CD4-positive, alpha-beta T cell treated with Interleukin-4 for 4 hours (primary cell): ENCODE measurements at places on chromosomes 6 and 20.

DNA sequence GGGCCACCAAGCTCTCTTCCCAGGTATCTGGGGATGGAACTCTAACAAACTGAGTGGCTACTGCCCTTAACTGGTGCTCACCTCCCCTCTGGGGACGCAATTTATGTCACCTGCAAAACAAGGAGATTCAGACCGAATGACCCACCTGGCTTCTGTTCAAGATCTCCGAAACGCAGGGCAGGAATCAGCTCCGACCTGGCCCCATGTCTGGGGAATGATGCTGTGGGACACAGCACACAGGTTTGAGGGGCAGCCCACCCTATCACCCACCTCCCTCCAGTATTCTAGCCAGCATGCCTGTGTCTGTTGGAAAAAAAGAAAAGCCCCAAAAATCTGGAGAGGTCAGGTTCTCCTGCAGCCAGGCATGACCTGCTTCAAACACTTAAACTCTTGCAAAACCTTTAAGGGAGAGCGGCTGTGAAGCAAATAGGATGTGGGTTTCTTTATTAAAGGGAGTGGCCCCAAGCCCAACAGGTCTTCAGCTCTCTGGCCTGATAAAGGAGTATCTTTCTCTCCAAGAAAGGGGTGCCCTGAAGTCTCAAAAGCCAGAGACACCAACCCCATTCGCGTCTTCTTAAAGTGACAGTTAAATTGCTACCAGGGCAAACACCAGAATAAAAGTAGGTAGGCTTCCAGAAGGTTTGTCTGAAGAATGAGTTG is 6.4 kb downstream of the PREX1 start:
- DNase-seq = peak; percentile 51

DNA sequence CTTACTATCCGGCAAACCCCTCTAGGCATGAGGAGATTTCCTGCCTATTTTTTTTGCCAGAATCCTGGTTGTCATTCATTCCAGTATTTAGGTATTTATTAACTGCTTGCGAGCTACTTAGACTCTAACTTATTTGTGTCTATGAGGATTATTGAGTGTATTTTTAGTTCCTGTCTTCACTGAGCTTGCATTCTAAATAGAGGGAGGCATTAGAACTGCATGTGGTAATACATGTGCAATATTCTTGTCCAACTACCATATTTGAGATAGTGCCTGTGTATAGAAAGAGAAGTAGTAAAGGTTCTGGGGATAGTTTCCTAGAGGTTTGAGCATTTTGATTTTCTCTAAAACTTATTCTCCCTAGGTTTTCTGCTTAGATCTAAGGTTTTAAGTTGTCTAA is 308.9 kb downstream of the EYA4 start:
- no peak for DNase-seq

GRCh38 chr6:139570166-139570565 is 195.7 kb upstream of the CITED2 start:
- no peak for DNase-seq

GRCh38 chr6:168381726-168382458 is 59.1 kb upstream of the SMOC2 start:
- no peak for DNase-seq

- no peak for DNase-seq
Observed at GRCh38 chr6:110826236-110827129, 11.2 kb upstream of the CDK19 start.

DNA sequence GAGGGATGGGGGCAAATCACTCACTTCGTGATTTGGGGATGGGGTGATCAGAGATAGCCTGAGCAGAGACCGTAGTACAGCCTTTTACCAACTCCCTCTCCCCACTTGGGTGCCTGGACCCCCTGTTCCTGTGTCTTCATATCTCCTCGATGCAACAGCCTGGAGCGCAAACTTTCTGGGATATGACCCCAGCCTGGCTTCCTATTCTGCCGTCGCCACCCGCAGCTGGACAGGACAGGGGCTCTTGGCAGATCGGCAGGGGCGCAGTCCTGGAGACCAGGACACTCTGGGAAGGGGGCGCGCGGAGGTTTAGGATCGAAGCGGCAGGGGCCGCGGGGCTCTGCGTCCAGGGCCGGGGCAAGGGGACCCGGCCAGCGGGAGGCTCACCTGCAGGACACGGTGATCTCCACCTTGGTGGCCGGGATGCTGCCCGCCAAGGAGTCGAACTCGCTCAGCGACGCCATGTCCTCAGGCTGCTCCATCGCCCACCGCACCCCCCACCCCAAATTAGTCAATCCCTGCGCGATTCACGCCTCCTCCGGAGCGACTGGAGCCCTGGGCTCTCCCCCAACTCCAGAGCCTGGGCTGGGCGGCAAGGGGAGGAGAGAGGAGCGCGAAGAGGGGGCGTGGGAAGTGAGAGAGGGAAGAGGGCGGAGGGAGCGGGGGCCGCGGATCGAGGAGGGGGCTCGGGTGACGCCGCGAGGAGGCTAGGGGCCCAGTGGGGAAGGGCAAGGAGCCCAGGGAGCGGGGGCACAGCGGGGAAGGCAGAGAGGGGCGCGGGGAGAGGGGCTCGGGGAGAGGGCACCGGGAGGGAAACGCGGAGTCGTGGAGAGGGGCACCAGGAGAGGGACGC is at the start of gene CPNE5:
Gene CPNE5 (minus strand): TSS at position 549 of the 853 bp plus-strand sequence. CDS start 67 bp downstream, at position 482.
- DNase-seq = no peak

- DNase-seq = no peak
Observed at GRCh38 chr6:143139239-143139784, 78.6 kb downstream of the AIG1 start.
